ENCODE measurements at places on chromosomes 1 and 21. TPM values are rescaled to one million over a fixed set of nuclear protein-coding genes. Genes with fewer than 3 reads are reported as not detected.

Gene KRTAP8-1
- not detected for total RNA-seq

Gene TFF3
- total RNA-seq: 0.83 TPM

Gene FCMR
- total RNA-seq: not detected

Gene NTMT2
- not detected for total RNA-seq

Gene C8B
- not detected for total RNA-seq

Gene CHIA
- 0.10 TPM for total RNA-seq

Gene PLA2G4A
- total RNA-seq: 31.1 TPM

Gene CYP4A22
- total RNA-seq: 0.21 TPM

Gene MPL
- total RNA-seq: not detected

- no peak for ATAC-seq
Observed at GRCh38 chr1:67683316-67683715, 1.7 kb upstream of the GADD45A start.

DNA sequence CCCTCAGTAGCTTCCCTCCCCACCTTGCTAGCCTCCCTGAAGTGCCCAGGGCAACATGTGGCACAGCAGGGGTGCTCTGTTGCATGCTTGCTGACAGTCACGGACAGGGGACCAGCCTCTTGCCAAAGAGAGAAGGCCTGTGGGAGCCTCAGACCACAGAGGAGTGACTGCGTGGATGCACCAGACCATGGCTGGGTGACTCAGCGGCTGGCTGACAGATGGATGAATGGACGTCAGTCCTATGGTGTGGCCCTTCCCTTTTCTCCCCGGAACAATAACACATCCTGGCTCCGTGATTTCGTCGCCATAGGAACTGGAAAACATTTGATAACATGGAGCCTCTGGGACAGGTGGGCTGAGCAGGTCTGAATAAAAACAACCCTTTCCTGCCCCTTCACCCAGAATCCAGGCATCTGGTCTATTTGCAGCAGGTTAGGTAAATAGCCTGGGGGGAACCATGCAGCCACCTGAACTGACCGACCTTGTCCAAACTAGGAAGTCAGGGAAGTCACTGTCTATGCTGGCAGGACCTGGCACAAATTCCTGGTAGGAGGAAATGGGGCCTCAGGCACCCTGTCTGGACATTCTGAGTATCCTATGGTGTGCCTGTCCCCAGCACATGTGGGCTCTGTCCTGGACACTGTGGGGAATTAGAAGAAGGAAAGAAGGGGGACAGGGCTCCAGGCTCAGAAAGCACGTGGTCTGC lies 53.3 kb downstream of the NENF start:
- peak; percentile 91 for ATAC-seq

DNA sequence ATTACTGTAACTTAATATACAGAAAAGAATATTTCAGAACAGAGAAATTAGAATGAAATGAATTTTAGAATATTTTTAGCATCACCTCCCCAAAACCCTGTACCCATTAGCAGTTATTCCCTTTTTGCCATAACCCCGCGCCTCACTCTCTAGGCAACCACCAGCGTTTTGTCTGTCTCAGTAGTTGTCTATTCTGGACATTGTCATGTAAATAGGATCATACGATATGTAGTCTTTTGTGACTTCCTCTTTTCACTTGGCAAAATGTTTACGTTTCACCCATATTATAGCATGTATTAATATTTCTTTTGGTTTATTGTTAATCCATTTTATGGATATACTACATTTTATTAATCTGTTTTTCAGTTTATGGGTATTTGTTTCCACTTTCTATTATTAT lies 24.9 kb downstream of the SOAT1 start:
- no peak for ATAC-seq

DNA sequence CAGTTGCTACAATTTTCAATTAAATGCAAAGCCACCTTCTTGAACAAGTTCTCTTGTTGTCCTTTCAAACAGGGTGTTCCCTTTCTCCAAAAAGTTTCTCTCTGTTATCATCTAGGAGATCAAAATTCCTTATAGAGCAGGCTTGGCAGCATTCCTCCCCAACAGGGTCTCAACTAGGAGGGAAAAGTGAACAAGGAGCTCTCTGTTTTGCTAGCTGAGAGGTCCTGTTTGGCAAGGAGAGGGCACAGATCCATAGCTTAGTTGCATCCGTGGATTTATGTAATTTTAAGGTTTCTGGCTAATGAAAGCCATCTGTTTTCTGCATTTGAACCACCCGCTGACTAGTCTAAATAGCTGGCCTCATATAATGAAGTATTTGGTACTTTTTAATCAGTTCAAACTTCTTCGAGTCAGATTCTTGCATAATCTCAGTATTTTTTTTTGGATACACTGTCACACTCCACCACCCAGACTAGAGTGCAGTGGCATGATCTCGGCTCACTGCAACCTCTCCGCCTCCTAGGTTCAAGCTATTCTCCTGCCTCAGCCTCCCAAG lies 54.0 kb downstream of the APP start:
- ATAC-seq: peak; percentile 21

DNA sequence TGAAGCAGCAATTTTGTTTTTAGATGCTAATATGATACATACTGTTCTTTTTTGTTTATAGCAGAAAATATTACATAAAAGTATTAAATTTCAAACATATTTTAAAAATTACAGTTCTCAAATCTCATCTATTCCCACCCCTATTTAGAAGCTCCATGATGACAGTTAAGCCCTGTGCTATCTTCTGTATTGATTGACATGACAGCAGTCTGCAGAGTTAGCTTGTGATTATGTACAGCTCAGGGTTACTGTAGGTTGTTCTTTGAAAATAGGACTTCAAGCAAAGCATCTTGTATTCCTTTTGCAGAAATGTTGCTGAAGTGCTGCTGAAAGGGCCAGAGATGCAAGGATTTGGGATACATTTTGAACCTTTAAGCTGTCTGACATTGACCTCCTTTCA lies 8.2 kb downstream of the GPSM2 start:
- no peak for ATAC-seq

DNA sequence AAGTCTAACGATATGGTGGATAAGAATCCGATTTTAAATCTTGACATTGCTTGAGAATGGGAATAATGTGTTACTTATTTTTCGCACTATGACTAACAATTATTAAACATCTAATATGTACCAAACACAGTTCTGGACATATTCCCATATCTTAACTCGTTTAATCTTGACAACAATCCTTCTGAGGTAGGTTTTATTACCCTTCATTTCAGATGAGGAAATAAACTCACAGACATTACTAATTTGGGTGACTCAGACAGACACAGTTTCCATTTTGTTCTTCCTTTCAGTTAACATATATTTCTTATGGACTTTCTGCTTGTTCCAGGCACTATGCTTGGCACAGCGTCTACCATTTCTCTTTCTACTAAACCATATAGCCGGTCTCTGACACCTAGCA lies 244.8 kb downstream of the SMYD3 start:
- no peak for ATAC-seq

DNA sequence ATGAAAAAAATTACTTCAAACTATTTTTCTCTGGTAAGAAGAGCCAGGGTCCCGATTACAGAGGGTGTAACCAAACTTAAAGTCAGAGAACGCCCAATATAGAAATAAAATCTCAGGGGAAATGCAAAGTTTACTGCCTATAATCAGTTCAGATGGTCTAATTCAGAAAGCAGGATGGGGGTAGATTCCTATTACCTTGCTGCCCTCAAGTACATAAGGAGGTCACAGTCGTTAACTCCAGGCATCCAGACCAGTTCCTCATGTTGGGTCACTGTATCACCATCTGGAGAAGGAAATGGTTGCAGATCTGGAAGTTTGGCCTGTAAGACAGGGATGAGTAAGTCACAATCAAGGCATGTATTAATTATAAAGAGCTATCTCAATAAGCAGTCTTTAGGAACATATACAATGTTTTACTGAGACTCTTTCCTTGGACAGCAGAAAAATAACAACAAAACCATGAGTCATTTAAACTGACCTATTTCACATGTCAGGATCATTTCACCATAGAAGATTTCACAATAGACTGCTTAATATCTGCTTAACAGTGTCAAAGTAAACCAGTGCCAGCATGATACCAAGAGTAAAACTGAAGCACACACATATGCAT lies 179.4 kb downstream of the SLC45A1 start:
- no peak for ATAC-seq

DNA sequence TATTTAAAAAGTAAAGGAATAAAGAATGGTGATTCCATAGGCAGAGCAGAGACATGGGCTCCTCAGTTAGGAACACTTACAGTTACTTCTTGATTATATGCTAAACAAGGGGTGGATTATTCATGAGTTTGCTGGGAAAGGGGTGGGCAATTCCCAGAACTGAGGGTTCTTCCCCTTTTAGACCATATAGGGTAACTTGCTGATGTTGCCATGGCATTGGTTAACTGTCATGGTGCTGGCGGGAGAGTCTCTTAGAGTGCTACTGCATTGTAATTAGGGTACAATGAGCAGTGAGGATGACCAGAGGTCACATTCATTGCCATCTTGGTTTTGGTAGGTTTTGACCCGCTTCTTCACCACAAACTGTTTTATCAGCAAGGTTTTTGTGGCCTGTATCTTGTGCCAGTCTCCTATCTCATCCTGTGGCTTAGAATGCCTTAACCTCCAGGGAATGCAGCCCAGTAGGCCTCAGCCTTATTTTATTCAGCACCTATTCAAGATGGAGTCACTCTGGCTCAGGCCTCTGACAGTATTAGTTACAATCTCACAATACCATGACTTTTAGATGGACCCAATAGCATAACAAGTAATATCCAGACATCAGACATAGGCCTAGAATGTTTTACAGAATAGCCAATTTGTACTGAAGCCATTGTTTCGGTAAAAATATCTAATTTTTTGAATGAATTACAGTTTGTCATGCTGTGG lies 106.8 kb downstream of the ZBTB18 start:
- ATAC-seq: peak; percentile 75

DNA sequence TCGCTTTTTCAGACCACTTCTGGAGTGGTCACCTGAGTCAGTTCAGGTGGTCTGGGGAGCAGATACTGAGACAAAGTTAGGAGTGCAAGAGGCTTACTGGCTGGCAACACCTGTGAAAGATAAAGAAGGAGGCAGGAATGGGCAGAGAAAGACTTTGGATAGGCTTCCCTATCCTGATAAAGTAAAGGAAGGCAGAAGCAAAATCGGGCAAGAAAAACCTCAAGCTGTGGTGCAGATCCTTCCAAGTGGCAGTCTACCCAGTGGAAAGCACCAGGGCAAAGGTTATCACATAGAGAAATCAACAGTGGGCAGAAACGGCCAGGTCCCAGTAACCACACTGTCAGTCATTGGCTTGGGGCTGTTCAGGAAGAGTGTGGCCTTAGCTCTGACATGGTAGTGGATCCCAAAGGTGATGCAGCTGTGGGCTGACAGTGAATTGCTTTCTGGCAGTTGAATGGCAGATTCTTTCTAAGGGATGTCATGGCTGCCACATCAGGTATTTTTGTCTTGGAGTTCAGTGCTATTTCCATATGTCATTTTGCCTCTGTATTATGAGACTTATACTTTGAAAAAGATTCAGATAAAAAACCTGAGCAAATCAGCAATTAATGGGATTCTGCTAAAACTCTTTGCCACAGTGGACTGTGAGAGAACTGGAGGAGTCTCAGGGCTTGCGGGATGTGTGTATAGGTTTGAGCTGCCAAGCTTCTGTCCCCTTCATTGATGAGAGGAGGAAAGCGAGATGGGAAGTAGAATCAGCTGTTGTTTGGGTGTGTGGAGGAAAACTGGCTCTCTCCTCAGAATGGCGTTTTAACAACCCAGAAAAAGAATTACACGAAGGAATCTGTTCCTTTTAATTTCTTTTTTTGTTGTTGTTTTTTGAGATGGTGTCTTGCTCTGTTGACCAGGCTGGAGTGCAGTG lies 8.1 kb upstream of the CGN start:
- no peak for ATAC-seq

GRCh38 chr1:46315669-46316403 lies 12.3 kb downstream of the UQCRH start:
- ATAC-seq: peak; percentile 71

DNA sequence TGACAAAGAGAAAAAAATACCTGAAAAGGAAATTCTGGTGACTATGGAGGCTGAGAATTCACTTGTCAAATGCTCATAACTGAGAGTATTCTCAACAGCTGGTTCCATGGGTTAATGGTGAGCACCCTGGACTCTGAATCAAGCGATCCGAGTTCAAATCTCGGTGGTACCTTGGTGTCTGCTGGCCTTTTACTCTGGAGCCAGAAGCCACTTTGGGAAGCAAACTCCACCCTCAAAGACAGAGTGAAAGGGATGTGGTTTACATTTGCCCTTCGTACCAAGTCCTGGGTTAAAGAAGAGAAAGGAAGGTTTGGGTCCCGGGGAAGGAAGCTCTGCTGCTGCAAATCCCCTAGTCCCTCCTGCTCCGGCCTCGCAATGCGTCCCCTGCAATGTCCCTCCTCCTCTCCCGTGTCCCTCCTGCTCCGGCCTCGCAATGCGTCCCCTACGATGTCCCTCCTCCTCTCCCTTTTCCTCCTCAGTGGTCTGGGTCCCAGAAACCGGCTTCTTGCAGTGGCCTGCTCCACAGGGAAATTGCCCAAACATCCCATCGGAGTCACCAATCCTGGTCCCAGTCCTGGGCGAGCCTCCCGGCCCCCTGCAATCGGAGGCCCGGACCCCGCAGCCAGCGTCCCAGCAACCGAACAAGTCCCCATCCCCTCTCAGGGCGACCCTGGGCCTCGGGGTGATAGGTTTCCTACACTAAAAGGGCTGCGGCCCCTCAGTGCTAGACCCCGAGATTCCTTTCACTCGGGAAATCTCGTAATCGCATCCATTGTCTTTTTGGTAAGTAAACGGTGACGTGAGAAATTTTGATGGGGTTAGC lies 129.4 kb downstream of the PPIAL4G start:
- ATAC-seq: peak; percentile 85

- no peak for ATAC-seq
Observed at GRCh38 chr1:56977910-56978309, 12.1 kb upstream of the C8B start.

DNA sequence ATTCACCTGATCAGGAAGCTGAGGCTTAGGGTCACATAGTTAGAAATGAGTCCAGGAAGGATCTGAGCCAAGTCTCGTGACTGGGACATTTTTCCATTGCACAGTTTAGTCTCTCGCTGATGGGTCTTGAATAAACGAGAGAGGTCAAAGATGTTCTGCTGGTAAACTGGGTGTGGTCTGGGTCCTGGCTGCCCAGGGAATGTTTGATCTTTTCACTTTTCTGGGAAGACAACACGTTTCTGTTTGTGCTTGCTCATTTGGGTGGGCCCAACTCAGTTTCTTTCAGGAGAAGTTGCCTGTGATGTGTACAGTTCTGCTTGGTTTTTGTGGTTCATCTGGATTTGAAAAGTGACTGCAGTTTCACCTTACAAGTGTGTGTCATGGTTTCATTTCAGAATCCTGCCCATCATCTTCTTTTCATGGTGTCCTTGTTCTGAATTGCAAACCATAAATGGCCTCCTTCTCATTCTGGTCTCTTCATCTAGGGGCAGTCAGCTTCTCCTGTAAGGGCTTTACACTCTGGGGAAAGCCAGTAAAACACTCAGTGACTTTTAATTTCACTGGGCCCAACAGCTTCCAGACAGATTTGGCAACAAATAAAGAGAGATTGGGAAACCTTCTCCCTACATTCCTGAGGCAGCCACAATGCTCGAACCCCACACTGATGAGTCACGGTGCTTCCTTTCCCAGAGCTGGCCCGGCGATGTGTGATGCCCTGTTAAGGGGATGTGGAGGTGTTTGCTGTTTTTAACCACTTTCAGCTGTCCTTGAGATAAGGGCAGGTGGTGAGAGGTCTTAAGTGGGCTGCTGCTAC lies 7.2 kb upstream of the TACSTD2 start:
- peak; percentile 80 for ATAC-seq

Measured in motor neuron (in vitro differentiated cells).